ENCODE measurements at places on chromosomes 2 and 18.

DNA sequence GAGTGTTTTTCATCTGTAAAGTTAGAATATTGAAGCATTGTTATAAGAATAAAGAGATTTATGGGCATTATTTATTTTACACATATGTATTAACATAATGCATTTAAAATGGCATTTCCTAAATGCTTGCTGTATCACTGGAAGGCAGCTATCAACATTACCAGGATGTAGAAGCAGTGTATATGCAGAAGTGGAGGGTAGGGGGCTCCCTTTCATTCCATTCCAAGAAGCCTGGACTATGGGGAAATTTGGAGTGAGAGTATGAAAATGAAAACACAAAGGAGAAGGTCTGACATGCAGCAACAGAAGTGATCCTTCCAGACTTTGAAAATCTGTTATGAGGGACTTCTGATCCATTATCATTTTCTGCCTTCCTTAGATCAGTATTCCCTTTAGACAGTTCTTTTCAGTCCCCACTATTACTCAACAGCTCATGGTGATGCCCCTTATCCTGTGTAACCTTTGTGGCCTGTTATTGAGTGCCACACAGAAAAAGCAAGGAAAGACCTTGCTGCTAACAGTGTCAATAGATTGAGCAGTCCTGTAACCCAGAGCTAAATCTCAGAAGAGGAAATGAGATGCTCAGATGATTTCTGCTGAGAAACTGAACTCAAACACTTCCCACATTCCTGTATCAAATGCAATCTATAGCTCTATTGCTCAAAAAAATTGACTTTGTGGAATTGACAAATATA lies 216.6 kb downstream of the HNMT start:
- DNase-seq = peak; percentile 2

DNA sequence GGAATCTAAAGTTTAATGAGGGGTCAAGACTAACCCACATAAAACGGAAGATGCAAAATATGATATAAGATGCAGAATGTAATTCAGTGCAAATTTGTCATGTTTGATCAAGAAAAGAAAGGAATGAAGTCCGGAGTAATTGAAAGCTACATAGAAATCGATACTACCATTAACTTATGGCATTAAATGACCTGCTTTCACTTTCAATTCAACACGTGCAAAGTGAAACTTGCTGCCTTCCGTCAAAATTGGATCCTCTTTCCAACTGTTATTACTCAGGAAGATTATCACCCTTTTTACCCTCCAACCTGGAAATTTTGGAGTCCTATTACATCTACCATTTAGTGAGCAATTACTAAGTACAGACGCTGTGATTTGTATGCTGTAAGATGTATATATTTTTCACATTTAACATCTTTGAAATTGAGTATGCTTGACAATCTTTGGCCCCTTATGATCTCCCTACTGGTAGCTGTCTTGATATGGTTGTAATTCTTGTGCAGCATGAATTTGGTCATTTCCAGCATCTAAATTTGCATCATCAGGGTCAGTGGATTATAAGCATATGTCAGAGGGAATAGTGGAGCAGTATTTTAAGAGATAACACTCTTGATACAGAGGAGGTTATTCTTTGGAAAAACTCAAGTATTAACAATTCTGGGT lies 18.6 kb downstream of the UNC80 start:
- DNase-seq = peak; percentile 22

GRCh38 chr18:62976227-62976626 lies 260.9 kb downstream of the PHLPP1 start:
- no peak for DNase-seq

- no peak for DNase-seq
These were observed 2.5 kb upstream of the RAB27B start for GRCh38 chr18:54825601-54826344.

GRCh38 chr18:27143580-27144287 lies 41.4 kb downstream of the CHST9 start:
- peak; percentile 68 for DNase-seq

DNA sequence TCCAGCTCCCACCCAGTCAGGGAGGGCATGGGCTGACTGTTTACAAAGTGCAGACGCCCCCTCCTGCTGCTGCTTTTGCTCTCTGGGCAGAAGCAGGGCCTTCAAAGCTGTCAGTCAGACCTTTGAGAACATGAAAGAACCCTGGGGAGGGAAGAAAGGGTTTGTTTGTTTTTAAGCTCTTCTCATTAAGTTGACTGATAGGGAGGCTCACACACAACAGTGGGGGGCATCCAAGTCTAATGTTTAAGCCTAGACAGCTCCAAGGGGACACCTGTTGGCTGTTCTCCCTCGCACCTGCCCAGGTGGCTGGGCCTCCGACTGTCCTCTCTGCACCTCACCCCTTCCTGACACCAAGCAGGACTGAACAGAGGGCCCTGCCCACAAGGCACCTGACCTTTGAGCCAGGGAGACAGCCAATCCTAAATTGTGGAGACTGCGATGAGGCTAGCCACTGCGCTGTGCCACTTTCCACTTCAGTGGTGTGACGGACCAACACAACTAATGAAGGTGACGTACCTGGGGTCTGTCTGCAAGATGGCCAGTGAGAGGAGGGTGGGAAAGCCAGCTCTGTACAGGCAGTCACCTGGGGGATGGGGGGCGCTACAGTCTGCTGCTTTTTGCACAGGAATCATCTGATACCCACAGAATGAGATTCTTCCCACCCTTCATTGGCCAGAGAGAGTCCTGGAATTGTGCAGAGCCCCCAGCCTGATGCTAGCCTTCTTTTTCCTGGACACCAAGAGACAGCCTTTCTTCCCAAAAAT lies 16.3 kb downstream of the ST6GAL2 start:
- DNase-seq = no peak

DNA sequence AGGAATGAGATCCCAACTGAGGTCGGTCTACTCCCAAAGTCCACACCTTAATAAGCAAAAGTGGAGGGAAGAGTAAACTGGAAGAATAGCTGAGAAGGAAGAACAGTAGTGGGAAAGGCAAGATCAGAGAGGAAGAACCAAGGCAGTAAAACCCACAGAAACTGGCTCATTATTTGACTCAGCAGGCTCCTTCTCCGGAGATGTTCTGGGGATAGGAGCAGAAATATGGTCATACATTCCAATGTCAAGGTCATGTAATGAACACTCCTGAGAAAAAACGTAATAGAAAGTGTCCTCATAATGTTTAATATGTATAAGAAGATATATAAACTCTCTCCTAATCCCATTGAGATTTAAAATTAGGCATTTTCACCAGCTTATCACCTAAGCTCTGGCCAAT lies 39.5 kb downstream of the STK39 start:
- no peak for DNase-seq

DNA sequence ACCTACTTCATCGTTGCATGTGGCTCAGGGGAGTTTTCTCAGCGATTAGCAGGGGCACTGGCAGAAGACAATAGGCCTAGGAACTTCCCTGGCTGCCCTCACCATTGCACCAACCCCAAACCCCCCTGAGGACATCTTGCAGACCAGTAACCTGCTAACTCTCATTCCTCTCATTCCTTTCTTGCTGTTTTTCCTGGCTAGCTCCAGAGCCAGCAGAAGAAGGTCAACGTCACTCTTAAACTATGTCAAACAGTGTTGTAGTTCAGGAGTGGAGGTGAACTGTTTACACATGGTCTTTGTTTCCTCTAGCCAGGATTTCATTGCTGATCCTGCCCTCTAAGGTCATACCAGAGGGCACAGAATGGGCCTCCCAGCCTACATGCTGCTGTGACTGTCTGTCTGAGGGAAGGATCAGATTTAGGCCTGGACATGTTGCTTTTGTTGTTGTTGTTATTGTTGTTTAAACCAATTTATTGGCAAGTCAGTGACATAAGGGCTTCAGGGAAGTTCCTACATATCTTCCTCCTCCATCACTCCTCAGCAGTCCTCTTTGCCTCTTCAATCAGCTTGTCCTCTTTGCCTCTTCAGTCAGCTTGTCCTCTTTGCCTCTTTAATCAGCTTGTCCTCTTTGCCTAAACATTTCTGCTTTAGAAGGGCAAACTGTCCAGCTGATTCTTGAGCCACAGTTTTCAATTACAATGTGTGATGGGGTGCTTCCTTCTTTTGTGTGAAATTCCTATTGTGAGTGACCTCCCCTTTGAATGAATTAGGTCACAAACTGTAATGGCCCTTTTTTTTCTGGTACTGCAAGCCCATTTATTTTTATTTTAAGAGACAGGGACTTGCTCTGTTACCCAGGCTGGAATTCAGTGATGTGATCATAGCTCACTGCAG lies 471.9 kb upstream of the TNP1 start:
- peak; percentile 97 for DNase-seq

DNA sequence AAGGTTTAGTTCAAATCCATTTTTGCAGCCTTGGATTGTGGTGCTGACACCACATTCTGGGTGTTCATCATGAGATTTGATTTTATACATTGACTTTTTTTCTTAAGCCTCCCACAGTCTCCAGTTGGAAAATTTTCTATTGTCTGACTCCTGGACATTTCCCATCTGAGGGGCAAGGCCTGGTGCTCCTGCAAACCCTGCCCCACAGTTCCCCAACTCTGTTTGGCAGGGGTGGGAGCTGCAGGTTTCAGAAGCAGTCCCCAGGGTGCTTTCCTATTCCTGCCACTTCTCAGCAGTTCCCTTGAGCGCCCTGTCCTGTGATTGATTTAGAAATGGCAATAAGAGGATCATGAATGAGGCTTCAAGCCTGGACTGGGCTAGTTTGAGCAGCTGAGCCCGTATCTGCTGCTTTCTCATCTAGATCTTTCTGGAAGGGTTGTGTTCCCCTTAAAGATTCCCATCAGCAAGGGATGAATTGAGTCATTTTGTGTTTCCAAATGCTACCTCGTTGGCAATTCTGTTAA lies 77.0 kb downstream of the CIB4 start:
- DNase-seq = no peak

DNA sequence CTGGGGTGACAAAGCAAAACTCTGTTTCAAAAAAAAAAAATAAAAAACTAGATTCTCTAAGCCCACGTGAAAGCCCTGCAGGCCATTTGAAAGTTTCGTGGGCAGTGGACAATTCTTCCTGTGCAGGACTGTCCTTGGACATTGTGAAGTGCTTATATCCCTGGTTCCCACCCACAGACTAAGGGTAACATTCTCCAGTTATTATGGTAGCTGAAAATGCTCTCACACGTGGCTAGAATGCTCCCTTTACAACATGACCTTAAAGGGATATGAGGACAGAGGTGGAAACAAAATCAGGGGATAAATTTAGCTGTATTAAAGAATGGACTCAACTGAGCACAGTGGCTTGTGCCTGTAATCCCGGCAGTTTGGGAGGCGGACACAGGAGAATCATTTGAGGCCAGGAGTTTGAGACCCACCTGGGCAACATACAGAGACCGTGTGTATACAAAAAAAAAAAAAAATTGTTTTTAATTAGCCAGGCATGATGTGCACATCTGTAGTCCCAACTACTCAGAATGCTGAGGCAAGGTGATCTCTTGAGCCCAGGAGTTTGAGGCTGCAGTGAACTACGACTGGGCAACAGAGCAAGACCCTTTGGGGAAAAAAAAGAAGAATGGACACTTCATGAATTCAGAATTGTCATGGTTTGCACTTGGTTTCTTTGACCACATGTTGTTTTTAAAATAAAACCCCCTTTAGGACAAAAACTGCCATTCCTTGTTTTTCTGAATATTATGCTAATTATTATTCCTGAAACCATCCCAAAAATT lies 167.9 kb downstream of the MGAT5 start:
- DNase-seq = no peak

GRCh38 chr2:121104721-121105141 lies 180.3 kb downstream of the TFCP2L1 start:
- no peak for DNase-seq

GRCh38 chr2:17959833-17960232 lies 81.4 kb downstream of the KCNS3 start:
- no peak for DNase-seq

- DNase-seq = no peak
These were observed 26.3 kb downstream of the NDC80 start for GRCh38 chr18:2597639-2598038.

DNA sequence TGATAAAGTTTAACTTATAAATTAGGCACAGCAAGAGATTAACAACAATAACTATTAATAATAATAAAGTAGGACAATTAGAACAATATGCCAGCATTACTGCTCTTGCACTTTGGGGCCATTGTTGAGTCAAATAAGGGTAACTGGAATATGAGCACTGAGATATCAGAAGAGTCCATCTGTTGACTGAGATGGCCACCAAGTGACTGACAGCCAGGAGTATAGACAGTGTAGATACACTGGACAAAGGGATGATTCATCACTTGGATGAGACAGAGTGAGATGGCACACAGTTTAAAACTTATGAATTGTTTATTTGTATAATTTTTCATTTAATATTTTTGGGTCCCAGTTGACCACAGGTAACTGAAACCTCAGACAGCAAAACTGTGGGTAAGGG lies 20.0 kb downstream of the NAB1 start:
- peak; percentile 35 for DNase-seq

GRCh38 chr2:25558262-25558661 lies 115.1 kb downstream of the DTNB start:
- DNase-seq = peak; percentile 79

DNA sequence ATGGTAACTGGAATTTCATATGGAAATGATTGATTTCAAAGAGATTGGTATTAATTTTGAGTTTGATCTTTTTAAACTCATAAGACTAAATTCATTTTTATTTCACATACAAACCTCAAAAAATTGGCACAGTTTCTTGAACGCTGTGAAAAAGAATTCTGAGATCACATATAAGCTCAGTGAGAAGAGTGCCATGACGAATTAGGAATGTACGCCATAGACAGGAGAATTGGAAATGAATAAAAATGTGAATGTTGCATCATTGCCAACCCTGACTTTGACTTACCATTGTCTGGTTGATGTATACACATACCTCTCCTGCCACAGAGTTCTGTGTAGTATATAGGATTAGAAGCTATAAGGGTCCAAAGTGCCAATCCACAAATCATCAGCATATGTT lies 290.4 kb upstream of the ZC3H15 start:
- DNase-seq = no peak

DNA sequence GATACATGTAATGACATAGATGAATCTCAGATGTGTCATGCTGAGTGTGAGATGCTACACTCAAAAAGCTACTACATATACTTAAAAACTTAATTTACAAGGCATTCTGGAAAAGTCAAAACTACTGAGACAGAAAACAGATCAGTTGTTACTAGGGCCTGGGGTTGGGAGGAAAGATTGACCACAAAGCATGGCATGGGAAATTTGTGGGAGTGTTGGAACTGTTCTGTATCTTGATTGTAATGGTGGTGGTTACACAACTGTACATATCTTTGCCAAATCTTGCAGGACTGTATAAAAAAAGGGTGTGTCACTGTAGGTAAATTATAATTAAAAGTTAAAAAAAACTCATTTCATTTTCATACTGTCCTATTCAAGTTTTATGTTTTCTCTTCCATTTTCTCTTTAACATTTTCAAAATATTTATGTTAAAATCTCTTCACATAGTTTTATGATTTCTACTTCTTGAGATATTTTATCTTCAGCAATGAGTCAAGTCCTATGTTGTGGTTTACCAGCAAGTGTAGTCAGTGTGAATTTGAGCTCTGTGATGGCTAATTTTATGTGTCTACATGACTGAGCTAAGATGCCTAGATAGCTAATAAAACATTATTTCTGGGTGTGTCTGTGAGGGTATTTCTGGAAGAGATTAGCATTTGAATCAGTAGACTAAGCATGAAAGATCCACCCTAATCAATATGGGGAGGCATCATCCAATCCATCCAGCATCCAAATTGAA lies 58.6 kb upstream of the VRK2 start:
- peak; percentile 52 for DNase-seq

GRCh38 chr2:128362176-128362888 lies 43.7 kb upstream of the HS6ST1 start:
- DNase-seq = no peak

Data from M059J (cell line).